Fibroblast of skin of scalp (primary cell): ENCODE measurements at places on chromosomes 1 and 21.

GRCh38 chr1:218494449-218494852 is 149.3 kb downstream of the TGFB2 start:
- no peak for DNase-seq

DNA sequence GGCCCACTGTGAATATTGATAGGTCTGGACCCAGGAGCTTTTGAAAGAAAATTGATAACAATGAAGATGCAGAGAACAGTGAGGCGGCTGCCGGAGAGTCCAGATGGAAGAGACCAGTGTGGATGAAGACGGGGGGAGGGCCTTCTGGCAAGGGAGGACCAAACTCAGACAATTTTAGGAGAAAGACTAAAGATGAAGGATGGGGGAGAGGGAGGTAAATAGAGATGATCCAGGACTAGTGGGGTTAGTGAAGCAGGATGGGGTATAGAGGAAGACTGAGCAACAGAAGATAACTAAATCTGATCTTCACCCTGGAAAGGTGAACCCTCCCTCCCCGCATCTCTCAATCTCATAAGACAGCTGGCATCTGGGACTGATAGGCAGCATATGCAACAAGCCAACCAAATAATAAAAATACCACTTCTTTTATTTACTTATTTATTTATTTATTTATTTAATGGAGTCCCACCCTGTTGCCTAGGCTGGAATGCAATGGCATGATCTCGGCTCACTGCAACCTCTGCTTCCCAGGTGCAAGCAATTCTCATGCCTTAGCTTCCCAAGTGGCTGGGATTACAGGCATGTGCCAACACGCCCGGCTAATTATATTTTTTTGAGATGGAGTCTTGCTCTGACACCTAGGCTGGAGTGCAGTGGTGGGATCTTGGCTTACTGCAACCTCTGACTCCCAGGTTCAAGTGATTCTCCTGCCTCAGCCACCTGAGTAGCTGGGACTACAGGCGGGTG is 10.5 kb downstream of the EIF3I start:
- DNase-seq: no peak

DNA sequence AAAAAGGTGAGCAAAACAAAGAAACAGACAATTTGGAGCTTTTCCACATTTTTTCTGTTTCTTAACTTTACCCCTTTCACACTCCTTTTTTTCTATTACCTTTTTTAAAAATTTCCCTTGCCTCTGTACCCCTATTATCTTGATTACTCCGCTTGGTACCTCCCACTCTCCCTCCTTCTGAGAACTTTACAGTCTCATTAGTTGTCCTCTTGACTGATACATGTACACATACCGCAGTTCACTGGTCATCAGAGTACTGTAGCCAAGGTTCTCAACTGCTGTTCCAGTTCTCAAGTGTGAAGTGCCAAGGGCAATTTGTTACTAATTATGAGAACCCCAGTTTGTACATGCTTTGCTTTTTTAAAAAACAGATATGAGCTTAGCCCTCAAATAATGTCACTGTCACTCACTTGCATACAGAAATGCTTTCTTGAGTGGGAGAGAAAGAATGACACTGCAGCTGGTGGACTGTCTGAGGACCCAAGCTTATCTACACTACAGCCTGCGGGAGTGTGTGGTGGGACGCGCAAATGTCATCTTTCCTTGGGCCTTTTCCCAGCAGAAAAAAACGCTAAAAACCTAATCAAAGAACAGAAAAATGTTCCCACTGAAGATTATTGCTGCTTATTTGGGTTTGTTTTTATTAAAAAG is 160.8 kb downstream of the DISP1 start:
- DNase-seq: no peak

GRCh38 chr1:247681288-247681897 is 1.9 kb upstream of the OR13G1 start:
- DNase-seq: peak; percentile 1

GRCh38 chr1:62382658-62382955 is 54.2 kb upstream of the USP1 start:
- no peak for DNase-seq

GRCh38 chr1:37238364-37239224 is 204.3 kb upstream of the GRIK3 start:
- no peak for DNase-seq

GRCh38 chr1:163471779-163472650 is 150.3 kb downstream of the NUF2 start:
- no peak for DNase-seq

- DNase-seq: no peak
These were observed 2.9 kb downstream of the PTPRF start for GRCh38 chr1:43533584-43533983.

GRCh38 chr1:32746130-32746529 is 43.6 kb upstream of the SYNC start:
- DNase-seq: no peak

DNA sequence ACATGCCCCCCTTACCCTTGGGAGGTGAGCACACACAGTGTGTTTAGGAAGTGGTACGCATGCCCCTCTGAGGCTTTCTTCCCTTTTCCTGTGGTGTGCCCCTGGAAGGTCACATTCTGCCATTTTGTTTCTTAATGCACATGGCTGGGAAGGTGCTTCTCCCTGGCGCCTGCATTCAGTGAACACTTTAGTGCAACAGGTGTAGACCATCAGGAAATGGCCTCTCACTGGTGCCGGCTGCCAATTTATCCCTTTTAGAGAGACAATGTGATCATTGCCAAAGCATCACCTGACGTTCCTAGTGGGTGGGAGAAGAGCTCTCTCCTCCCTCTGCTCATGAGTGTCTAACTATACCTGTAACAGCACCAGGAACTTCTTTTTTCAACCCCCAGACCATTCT is 51.8 kb upstream of the PDE9A start:
- no peak for DNase-seq

GRCh38 chr1:34845131-34845901 is 14.2 kb downstream of the SMIM12 start:
- DNase-seq: no peak
